Cortex of kidney (tissue), 1 donor: ENCODE measurements at places on chromosomes 2 and 18.

GRCh38 chr2:88329815-88330603 lies 122.5 kb downstream of the FOXI3 start:
- DNase-seq = no peak

DNA sequence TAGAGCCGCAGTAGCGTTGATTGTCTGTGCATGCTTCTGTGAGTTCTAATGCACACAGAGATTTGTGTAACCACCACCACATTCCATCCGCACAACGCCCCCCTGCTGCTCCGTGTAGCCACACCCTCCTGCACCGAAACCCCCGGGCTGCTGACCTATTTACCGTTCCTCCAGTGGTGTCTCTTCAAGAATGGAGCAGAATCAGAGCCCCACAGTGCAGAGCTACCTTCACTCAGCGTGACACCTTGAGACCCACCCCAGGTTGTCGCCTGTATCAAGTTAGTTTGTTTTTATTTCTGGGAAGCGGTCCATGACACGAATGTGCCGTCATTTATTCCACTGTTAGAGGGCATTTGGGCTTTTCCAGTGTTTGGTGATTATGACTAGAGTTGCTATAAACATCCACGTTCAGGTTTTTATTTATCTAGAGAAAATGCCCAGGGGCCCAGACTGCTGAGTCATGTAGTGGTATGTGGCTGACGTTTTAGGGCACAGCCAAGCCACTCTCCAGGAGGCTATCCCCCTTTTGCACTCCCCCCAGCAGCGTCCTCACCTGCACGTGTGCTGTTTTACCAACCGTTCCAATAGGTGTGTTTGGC lies 266.8 kb downstream of the NDUFA10 start:
- no peak for DNase-seq

GRCh38 chr18:74500372-74500771 lies 4.2 kb downstream of the CNDP2 start:
- DNase-seq = no peak

DNA sequence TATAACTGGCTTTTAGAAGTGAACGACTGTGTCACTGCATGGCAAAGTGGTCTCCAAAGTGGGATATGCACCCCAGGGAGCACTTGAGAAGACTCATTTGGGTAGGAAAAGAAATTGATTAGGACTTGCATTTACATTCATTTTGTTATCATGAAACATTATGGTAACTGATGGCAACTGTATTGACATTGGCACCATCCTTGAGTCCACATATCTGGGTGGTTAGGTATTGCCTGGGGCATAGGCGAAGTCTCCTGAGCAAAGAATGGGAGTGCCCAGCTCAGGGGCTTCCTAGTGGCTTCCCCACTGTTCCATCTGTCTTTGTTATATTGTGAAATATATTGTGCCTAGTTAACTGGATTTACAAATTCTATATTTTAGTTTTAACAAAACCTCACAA lies 29.2 kb downstream of the SPATS2L start:
- no peak for DNase-seq

GRCh38 chr2:70890469-70891065 lies 45.1 kb upstream of the ATP6V1B1 start:
- no peak for DNase-seq

DNA sequence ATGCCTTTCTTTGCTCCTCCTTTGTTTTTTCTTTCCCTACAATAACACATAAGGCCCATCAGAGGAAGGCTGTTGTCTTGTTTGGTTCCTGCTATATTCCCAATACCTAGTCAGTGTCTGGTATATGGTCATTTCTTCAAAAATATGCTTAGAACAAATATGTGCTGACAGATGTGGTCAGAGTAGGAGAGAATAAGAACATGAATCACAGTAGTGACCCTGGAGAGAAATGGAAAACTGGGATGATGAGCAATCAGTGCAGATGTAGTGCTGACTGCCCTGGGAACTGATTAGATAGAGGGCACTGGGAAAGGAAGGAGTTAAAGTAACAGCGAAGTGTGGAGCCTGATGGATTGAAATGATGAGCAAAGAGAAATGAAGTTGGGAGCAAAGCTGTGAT lies 189.4 kb upstream of the LHCGR start:
- DNase-seq = no peak

DNA sequence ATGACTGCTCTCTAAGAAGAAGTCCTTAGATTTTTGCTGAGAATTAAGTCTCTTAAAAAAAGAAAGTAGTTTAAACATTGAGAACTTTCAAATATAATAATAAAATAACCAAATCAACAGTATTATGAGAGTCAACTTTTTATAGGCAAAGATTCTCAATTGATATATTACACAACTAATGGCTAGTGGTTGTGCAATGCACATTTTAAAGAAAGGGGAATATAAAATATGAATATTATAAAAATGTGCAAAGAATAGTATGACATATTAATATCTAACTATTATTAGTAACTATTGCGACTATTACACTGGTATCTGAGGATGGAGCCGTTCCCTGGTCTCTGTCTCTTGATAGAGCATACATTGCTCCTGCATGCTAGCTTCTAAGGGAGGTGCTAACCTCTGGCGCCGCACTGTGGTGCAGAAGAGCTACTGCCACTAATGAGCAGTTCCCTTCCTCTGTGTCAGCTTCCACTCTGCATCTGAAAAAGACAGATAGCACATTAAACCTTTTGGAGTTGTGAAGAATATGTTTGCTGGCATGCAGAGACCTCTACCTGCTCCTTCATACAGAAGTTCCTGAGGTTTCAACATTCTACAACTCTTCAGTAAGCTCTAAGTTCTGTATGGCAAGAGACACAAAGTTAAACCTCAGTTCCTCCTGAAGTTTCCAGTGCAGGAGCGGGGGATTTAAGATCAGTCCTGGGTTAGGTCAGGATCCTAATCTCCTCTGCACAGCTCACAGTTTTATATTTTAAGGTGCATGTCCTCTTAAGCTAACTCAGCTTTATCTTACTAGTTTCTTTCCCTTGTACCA lies 3.5 kb upstream of the SLC9A2 start:
- no peak for DNase-seq

- DNase-seq = no peak
These were observed 726.0 kb upstream of the RAB6C start for GRCh38 chr2:129253461-129253812.

DNA sequence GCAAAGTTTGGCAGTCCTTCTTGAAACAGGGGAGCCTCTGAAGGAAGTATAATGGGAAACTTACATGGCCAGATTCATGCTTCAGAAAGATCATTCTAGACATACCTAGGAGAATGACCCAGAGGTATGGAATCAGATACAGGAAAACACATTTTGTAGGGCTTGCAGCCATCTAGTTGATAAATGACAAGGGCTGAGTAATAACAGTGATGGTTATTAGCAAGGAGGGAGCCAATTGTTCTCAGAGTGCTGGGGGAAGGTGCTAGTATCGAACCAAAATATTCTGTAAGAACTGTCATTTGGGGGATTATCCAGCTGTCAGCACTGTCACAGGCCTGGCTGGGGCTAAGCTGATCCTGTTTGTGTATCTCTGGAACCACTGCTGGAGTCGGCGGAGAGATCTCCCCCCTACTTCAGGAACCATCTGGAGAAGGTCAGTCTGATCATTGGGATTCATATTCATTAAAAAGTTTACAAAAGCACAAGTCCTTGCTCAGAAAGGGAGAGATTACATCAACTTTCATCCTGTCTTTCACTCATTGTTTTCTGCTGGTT lies 113.8 kb upstream of the THSD7B start:
- DNase-seq = no peak

DNA sequence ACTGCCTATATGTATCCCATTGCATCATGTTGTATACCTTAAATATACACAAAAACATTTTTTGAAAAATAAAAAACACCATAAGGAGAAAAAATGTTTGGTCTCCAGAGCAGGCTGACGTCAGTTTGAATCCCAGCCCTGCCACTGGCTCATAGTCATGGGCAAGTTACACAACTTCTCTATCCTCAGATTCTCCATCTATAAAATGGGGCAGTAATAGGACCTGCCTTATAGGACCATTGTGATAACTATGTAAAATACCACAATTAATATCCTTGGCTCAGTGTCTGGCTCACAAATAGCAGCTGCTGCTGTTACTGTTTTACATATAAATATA lies 135.6 kb downstream of the SMAD7 start:
- DNase-seq = no peak
